Osteocyte (in vitro differentiated cells): ENCODE measurements at places on chromosomes 13 and 19.
A peak's percentile ranks its signal among the peaks of the same experiment; 100 is the strongest.

DNA sequence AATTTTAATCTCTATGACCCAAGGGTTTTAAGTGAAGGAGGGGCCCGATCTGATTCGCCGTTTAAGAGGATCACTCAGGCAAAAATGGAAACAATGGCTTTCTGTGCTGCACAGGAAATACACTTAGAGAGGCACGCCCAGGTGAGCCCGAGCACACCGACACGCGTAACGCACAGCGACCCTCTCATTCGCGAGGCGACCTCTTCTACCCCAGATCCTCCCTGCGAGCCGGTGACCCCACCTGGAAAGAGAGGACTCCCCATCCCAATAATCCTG, 216 bp downstream of the SH2D3A start:
- no peak for DNase-seq

DNA sequence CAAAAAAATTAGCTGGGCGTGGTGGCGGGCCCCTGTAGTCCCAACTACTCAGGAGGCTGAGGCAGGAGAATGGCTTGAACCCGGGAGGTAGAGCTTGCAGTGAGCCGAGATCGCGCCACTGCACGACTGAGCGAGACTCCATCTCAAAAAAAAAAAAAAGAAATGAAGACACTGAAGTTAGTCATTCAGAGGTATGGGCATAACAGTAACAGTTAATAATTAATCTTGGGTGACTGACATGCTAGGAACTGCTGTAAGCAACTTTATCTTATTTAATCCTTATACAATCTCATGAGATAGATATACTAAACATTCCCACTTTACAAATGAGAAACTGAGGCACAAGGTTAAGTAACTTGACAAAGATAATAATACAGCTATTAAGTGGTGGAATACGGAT, 4.9 kb downstream of the SKA3 start:
- no peak for DNase-seq

DNA sequence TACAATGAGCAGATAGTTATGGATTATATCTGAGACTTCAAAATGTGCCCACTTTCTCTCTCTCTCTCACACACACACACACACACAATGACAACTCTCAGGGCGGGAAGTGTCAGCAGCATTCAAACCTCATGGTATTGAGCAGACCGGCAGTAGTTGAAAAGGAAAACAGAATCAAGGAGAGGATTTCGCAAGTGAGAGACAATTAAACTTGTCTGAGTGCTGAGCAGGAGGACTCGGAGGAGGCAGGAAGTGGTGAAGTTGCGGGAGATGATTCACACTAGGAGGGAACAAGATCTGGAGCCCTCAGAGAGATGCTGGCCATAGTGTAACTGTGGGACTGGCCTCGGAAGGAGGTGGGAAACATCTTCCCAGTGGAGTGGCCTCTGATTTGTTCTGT, 353.1 kb downstream of the EFNB2 start:
- no peak for DNase-seq

DNA sequence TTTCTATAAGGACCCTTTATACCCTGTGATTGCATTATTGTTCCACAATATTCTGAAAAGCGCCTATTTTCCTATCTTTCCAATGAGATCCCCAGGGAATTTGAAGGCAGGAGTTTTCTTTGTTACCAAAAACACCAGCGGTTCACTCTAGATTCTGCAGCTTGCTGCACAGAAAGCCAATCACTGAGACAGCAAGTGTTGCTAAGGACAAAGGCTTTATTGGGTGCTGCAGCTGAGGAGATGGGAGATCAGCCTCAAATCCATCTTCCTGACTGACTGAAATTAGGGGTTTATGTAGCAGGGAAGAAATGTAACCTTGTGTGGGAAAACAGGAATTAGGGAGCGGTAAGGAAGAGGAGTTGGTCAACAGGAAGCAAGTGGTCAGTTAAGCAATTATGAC, 42.6 kb upstream of the MYO16 start:
- no peak for DNase-seq

DNA sequence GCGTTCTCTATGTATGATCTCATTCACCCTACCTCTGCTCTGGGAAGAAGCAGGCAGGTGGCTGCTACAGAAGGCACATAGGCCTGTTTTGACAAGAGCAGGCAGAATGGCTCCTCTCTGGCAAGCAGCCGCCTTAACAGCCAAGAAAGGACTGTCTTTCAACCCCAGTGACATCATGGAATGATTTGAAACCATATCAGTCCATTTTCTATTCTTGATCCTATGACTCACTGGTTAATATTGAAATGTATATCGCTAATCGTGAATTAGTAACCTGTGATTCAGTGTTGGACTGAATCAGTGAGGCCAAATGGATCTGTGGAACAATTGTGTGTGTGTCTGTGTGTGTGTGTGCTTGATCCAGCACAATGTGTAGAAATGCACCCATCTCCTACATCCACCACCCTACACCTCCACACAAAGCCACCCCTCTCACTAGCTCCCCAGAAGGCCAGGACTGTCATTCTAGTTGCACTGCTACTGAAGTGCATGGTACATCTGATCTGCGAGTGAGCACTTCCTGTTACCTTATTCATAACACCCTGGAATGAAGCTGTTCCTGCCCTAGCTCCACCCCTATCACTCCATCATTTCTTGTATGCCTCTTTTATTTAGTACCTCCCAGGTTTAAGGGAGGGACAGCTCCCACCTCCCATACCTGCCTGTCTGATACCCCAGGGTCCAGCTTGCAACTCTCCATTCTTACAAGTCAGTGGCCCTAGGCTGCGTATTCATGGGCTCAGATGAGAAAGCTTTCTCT, 460.0 kb downstream of the FOXO1 start:
- peak; percentile 42 for DNase-seq

DNA sequence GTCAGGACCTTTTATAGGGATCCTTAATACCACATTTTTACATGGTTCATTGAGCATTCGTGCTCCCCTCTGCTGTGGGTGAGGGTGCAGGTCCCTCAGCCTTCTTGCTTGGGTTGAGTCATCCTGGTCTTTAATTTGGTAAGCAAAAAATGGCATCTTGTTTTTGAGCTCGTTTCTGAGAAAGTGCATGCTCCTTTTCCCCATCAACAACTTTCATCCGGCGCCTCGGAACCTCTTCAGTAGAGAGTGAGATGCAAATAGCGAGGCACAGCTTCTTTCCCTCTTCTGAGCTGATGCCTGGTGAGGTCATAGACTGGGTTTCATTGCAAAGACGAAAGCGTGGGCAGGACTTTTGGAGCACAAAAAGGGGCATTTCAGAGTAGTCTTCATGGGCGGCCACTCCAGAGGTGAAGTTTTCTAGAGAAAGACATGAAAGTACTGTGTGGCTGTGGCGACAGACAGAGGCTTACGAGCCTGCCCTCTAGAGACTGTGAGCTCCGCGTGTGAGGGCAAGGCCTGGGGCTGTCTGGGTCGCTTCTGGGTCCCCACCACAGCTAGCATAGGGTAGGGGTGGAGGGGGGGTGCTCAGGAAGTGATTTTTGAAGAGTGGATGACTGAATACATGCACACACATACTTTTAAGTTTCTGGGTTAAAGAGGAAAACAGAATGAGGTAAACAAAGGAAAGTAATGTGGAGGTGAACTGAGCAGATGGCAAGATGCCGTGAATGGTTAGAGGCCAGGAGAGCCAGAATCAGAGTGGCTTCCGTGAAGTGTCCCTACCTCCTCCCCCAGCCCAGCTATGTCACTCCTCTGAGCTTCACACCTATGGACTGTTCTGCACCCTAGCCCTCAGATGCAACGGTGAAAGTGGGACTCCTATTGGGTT, 44.3 kb downstream of the BBC3 start:
- no peak for DNase-seq

DNA sequence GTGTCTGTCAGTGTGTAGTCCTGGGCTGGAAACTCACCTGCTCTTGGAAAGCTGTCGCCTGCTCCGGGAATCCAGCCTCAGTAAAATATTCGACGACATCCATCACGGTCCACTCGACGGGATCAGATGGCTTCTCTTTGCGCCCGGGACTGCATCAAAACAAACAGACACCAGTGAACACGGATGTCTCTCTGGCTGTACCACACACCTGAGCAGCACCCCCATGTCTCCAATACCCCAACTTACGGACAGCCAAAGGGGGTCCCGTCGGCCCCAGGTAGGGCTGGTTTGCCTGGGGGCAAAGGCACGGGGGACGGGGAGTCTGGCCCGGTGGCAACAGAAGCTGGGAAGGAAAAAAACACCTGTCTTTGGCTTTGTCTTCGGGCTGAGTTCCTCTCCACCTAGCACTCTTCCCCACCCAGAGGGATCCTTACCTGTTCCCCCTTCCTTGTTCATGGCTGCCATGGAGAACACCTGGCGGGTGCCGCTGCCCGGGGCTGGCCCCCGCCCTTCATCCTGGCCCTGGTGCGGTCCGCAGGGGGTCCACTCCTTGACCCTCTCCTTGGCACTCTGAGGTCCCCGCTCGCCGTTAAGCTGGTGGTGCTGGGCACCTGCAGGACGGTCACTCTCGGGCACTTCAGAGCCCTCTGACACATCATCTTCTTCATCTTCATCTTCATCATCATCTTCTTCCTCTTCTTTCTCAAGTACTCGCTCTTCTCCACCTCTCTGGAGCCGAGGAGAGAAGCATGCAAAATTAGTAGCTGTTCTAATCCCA, 1.7 kb downstream of the SAMD1 start:
- no peak for DNase-seq

DNA sequence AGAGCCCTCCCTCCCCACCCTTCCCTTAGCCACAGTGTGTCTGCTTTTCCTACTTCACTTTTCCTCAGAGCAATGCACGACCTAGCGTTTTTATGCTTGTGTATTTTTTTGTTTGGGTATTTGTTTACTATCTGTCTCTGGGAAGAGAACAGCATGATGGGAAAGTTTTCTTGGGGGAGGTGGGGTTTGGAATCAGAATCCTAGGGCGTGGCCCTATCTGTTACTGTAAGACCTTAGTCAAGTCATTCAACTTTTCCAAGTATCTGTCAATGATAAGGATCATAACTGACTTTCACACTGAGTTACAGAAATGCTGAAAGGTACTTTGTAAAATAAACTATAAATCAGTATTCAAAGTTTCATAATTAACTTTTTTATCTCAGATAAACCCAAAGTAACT, 146.3 kb upstream of the WASF3 start:
- no peak for DNase-seq

- no peak for DNase-seq
These were observed 263.6 kb upstream of the GPC6 start for GRCh38 chr13:92963029-92963428.
